ENCODE measurements at places on chromosomes 16 and 17.

- DNase-seq = no peak
Measured at GRCh38 chr17:40139566-40140058, 725 bp upstream of the CASC3 start.

DNA sequence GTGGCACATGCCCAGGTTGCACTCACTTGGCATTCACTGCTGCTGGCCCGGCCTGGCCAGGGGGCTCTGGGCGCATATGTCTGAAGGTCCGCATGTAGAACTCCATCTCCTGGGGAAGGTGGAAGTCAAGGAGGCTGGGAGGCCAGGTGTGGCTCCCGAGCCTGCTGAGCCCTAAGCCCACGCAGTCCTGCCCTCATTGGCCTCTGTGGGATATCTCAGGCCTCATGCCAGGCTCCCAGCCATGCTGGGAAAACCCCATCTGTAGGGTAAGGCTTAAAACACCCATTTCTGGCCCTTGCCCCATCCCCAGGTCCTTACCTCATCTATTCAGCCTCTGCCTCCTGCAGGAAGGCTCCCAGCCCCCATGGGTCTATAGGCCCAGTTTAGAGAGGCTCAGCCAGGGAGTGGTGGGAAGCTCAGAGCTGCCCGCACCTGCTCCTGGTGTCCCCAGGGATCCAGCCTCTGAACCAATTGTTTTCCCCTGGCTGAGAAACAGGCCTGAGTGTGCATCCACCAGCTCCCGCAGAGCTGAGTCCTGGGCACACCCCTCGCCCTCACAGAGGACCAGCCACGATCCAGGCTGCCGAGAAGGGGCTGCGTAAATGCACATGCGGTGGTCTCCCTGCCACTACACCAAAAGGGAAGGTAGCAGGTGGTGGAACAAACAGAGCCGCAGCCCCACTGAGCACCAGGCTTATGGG lies 2.3 kb upstream of the TPPP3 start:
- DNase-seq = no peak

DNA sequence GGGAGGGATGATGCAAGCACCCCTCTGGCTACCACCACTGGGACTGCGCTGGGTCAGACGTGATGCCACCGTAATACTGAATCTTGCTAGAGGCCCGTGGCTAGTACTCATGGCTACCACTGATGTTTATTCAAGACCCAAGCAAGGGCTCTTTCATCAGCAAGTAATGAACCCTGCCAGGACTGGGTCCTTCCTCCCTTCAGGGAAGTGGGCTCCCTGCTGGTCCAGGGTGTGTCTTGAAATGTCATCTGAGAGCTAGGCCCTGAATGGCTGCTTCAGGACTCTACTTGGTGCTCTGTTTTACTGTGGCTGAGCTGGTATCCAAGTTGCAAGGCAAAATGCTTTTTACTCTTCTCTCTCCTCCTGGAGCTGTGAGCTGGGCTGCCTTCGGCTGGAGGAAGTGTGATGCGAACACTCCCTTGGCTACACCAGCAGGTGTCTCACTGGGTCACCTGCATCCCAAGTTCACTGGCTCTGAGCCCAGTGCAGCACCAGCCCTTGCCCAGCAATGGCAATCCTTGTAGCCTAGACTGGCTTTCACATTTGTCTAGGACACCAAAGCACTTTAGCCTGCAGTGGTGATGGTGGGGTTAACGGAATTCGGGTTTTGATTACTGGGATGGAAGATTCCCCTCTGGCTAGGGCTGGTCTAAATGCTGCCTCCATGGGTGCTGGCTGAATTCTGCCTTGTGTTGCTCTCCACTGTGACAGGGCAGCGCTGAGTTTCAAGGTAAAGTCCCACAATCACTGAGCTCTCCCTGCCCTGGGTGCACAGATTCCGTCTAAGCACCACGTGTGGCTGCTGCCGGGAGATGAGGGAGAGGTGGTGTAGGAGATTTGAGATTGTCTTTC lies 98.6 kb downstream of the USP22 start:
- no peak for DNase-seq

DNA sequence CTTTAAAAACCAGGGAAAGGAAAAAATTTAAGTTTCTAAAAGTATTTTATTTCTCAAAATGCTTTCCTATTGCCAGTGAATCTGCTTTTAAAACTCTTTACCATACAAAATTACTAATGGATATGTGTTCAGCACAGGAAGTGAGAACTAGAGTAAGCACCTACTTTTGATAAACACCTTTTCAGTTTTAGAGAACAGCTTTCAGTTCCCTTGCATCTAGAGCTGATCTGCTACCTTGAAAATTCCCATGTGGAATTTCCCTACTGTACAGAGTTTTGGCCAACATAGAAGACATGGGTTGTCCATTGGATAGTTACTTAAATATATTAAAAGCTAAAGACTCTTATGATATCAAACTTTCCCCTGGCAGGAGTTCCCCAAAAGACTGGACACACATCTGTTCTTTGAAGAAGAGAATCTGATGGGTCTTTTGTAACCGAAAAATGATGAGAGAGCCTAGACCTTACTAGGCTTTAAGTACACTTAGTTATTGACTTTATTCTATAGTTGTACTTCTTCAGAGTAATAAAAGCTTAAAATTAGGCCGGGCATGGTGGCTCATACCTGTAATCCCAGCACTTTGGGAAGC lies 112.1 kb upstream of the CNTNAP4 start:
- no peak for DNase-seq

DNA sequence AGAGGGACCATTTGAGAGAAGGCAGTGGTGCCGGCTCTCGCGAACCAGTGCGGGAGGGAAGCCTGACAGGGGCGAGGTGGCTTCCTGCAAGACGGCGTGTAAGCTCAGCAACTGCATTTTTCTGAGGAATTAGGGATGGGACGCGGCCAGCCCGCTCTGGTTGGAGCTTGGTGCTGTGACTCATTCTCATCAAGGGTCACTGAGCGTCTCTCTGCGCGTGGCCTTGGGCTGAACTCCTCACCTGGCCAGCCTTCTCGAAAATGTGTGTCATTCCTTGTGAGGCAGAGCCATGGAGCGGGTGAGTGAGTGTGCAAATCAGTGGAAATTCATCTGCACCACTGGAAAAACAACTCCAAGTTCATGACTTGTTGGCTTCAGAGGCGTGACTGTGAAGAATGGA lies 52.8 kb downstream of the NTN1 start:
- DNase-seq = no peak

DNA sequence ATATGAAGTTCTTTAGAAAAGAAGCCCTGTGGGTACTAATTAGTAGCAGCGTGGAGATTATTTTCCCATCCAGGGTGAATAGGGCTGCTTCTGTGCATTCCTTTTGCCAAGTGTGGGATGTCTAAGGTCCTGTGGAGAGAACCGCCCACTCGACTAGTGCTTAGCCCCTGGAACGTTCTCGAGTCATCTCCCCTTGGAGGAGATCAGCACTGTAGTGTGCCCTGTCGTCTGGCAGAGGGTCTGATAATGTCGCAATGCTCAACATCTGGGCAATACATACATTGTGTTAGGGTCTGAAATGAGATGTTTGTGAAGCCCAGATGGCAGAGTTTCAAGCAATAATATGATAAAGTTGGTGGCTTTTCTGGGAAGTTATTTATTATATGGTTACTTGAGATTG lies 64.8 kb downstream of the SPECC1 start:
- no peak for DNase-seq

- DNase-seq = no peak
Measured at GRCh38 chr17:8125154-8125946, 1.4 kb upstream of the HES7 start.

DNA sequence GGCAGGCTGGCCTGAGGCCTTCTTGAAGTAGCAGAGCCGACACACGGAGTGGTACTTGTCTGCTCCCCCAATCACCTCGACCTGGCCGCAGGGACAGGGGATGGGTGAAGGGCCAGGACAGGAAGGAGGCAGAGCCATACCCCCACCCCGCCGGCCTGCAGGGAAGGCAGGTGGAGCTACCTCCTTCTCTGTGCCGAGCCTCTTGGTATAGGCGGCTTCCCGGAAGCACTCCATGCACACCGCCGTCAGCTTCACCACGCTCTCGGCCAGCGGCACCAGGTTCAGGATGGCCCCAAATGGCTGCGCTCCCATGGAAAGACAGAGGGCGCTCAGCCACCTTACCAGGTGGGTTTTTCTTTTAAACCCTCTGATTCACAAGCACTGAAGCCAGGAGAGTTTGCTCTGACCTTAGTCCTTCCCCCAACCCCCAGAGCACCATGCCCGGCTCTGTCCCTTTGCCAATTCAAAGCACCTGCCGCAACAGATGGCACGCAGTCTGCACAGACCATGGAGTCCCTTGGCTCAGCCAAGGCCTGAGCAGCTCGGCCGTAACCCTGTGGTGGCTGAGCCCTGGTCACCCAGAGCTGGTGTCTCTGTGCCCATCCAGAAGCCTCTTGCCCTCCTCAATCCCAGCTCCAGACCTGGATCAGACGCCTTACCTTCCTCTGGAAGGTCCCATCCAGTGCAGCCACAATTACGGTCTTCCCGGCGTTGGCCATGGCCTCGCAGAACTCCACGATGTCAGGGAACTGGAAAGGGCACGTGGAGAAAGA lies 6.7 kb downstream of the SYNGR2 start:
- no peak for DNase-seq

GRCh38 chr16:49502136-49502881 lies 128.7 kb downstream of the C16orf78 start:
- DNase-seq = no peak

GRCh38 chr17:76995387-76996105 lies 127.3 kb downstream of the MGAT5B start:
- DNase-seq = no peak

- peak; percentile 42 for DNase-seq
Measured at GRCh38 chr17:41284043-41284442, 8.5 kb downstream of the KRTAP9-7 start.

DNA sequence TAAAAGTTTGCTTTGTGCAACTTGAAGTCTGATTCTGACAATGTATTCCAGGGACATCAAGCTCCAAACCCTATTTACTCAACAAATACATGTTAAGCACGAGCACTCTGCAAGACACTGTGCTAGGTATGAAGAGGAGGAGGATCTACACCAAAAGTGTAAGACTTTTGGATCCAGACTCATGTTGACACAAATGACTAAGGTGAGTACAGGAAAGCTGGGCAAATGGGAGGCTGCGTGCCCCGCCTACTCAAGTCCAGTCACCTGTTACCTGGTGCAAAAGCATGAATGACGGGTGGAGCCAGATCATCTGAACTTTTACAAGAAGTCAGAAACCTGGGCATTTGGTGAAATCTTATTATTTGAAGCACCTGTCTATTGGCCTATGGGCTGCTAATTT lies 120.7 kb downstream of the ABCC12 start:
- DNase-seq = no peak

- no peak for DNase-seq
Measured at GRCh38 chr16:84899414-84899813, 79.6 kb downstream of the CRISPLD2 start.

Data from GM04504 (cell line).